Occipital lobe (tissue), 3 donors: ENCODE measurements at places on chromosomes 4 and X. TPM values are rescaled to one million over a fixed set of nuclear protein-coding genes. Genes with fewer than 3 reads are reported as not detected.

Gene FAM114A1
- total RNA-seq = 10.9 TPM

Gene NUDT10
- 39.1 TPM for total RNA-seq

Gene CNGA1
- not detected for total RNA-seq

Gene TSPAN7
- total RNA-seq = 47.1 TPM

Gene MTTP
- 3.4 TPM for total RNA-seq

Gene PGM2
- total RNA-seq = 20.4 TPM

Gene AMTN
- total RNA-seq = not detected

Gene UGT2B11
- not detected for total RNA-seq

Gene CPLX1
- total RNA-seq = 1.6 TPM

Gene NXF3
- not detected for total RNA-seq

Gene PLS3
- 102 TPM for total RNA-seq

Gene FAM47A
- total RNA-seq = not detected

Gene GPC3
- 5.3 TPM for total RNA-seq

Gene TRIM2
- 990 TPM for total RNA-seq

Gene SLC39A8
- 10.3 TPM for total RNA-seq

Gene DOCK11
- total RNA-seq = 20.6 TPM

Gene AADAT
- 18.6 TPM for total RNA-seq

Gene CYP2U1
- 14.2 TPM for total RNA-seq

Gene MUC7
- total RNA-seq = not detected

Gene SMR3B
- not detected for total RNA-seq

Gene RAPGEF2
- 251 TPM for total RNA-seq

Gene CRLF2
- total RNA-seq = not detected

Gene SSX2B
- total RNA-seq = not detected

Gene TEX13C
- under 0.01 TPM for total RNA-seq

Gene XPNPEP2
- total RNA-seq = 0.31 TPM

Gene USP17L27
- not detected for total RNA-seq

Gene PNMA5
- total RNA-seq = 3.0 TPM

Gene IQCM
- not detected for total RNA-seq
